ENCODE measurements at places on chromosomes 2 and 18.

- no peak for DNase-seq
- peaks cover 16% of the 10 kb centered on the region for H3K4me1 ChIP-seq
- H3K27me3 ChIP-seq, result peaks cover 5% of the 10 kb centered on the region
- no peak overlapping the region for H3K4me3 ChIP-seq
Measured at GRCh38 chr2:143473216-143473615, 344.0 kb downstream of the ARHGAP15 start.

GRCh38 chr2:377414-377813 is 89.5 kb upstream of the ALKAL2 start:
- no peak overlapping the region for H3K27ac ChIP-seq
- peaks cover 15% of the 10 kb centered on the region for H3K36me3 ChIP-seq
- no peaks in the 10 kb centered on the region for H3K4me1 ChIP-seq
- H3K4me3 ChIP-seq, result no peak overlapping the region

GRCh38 chr2:179449010-179449409 is 184.4 kb upstream of the SESTD1 start:
- H3K27me3 ChIP-seq, result no peaks in the 10 kb centered on the region
- no peak overlapping the region for H3K27ac ChIP-seq
- DNase-seq, result no peak
- no peak overlapping the region for H3K4me3 ChIP-seq

GRCh38 chr18:53874103-53874502 is 350.4 kb downstream of the MBD2 start:
- no peak overlapping the region for H3K27ac ChIP-seq
- DNase-seq, result no peak
- no peaks in the 10 kb centered on the region for H3K27me3 ChIP-seq
- H3K36me3 ChIP-seq, result no peaks in the 10 kb centered on the region
- no peaks in the 10 kb centered on the region for H3K4me1 ChIP-seq
- no peak overlapping the region for H3K4me3 ChIP-seq

DNA sequence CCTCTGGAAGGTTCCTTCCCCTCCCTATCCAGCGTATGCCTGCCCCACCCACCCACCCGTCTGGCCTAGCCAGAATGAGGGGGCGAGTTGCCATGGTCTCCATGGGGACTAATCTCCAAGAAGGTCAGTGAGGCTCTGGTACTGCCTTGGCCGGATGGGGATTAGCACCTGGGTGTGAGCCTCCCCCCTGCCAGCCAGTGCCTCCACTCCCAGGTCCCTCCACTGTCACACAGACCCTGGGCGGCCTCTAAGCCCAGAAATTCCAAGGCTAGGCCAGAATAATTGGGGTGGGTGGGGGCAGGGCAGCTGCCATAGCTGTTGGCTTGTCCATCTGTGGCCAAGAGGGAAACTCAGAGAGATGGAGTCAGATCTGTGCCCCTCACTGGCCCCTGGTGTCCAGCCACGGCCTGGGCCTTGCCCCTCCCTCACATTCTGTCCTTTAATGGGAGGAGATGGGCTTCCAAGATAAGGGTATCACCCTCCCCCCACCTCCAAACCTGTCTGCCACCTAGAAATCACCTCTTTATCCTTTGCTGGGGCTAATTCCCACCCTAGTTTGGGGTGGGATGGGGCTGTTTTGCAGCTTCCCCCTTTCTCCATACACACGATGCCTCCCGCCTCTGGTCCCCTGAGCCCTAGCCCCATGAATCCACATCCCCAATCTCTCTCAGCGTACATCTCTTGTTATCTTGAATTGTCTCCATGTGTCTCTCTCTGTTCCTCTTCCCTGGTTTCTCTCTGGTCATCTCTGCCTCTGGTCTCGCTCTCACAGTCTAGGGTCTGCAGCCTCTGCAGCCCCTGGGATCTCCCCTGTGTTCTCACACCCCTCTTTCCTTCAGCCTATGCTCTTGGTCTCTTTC is 6.0 kb upstream of the CRYBA2 start:
- peak overlapping the region; percentile 0 for H3K27ac ChIP-seq
- H3K36me3 ChIP-seq, result no peaks in the 10 kb centered on the region
- H3K4me3 ChIP-seq, result peak overlapping the region; percentile 12
- no peak for DNase-seq

GRCh38 chr2:196783431-196784094 is 15.9 kb downstream of the GTF3C3 start:
- no peaks in the 10 kb centered on the region for H3K27me3 ChIP-seq
- no peak for DNase-seq
- no peak overlapping the region for H3K4me3 ChIP-seq
- no peaks in the 10 kb centered on the region for H3K4me1 ChIP-seq
- peak overlapping the region; percentile 0 for H3K27ac ChIP-seq
- H3K36me3 ChIP-seq, result no peaks in the 10 kb centered on the region

GRCh38 chr2:240527153-240527750 is 30.5 kb downstream of the ANKMY1 start:
- DNase-seq, result no peak
- H3K36me3 ChIP-seq, result peaks cover 64% of the 10 kb centered on the region
- peaks cover 9% of the 10 kb centered on the region for H3K27me3 ChIP-seq
- no peak overlapping the region for H3K4me3 ChIP-seq
- no peaks in the 10 kb centered on the region for H3K4me1 ChIP-seq

- no peak for DNase-seq
- H3K4me3 ChIP-seq, result no peak overlapping the region
- H3K27ac ChIP-seq, result no peak overlapping the region
- no peaks in the 10 kb centered on the region for H3K27me3 ChIP-seq
- H3K36me3 ChIP-seq, result no peaks in the 10 kb centered on the region
Measured at GRCh38 chr2:48885841-48886240, 130.3 kb upstream of the LHCGR start.

DNA sequence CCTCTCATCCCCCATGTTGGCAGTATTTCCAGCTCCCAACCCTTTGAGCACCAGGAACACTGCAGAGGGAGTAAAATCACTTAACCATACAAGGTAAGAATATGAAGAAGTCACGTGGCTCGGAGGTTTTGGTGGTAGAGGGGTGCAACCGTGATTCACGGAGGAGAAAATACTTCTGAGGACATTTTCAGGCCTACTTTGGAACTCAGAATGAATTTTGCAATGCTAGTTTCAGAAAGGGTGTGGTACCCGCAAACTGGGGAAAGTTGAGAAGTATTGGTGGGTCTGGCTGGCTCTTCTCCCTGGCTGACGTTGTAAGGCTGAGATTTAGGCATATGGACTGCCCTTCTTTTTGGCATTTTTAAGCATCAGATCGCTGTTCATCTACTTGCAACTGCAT is 442 bp downstream of the SERPINB5 start:
- DNase-seq, result no peak
- no peaks in the 10 kb centered on the region for H3K27me3 ChIP-seq
- H3K36me3 ChIP-seq, result no peaks in the 10 kb centered on the region
- H3K27ac ChIP-seq, result no peak overlapping the region
- no peaks in the 10 kb centered on the region for H3K4me1 ChIP-seq

DNA sequence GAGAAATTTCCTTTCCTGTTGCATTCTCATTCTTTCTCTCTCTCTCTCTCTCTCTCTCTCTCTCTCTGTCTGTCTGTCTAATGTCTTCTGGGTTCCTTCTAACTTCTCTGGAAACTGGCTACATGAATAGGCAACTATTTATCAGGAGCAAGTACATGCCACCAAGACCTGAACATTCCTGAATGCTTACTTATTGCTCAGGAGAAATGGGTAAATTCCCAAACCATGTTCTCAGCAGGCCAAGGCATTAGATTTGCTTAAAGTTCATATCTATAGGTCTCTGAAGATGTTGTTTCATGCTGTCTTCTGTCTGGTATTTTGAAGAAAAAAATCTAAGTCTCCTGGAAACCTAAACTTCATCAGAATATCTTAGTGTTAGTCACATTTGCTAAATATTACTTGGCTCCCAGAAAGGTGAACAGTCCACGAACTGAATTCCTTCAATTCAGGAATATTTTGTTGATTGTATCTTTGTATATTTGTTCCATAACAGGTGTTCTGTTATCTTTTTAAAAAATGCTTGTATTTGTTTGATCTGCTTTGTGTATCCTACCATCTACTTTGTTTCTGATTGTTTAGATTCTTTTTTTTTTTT is 77.2 kb upstream of the FIGN start:
- DNase-seq, result no peak
- H3K36me3 ChIP-seq, result peaks cover 6% of the 10 kb centered on the region
- no peak overlapping the region for H3K27ac ChIP-seq
- no peaks in the 10 kb centered on the region for H3K27me3 ChIP-seq
- no peak overlapping the region for H3K4me3 ChIP-seq

DNA sequence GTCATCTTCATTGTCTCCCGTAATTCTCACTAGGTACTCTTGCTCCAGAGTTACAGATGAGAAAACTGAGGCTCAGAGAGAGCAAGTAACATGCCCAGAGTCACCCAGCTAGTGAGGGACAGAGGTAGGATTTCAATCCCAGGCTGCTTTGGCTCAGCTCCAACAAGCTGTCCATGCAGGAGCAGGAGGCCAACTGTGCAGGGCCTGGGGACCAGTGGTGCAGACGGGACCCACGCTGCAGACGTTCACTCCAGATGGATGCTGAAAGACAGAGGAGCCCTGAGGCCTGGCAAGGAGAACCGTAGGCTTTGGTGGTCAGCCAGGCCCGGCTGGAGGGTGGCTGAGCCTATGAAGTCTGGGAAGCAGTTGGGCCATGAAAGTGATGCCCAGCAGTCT is 102.6 kb downstream of the MCFD2 start:
- H3K27ac ChIP-seq, result no peak overlapping the region
- H3K27me3 ChIP-seq, result peaks cover 5% of the 10 kb centered on the region
- peak; percentile 46 for DNase-seq
- H3K4me1 ChIP-seq, result peaks cover 9% of the 10 kb centered on the region

- no peaks in the 10 kb centered on the region for H3K36me3 ChIP-seq
- no peak for DNase-seq
- no peak overlapping the region for H3K4me3 ChIP-seq
- H3K4me1 ChIP-seq, result peaks cover 8% of the 10 kb centered on the region
Measured at GRCh38 chr2:174492963-174493431, 6.2 kb upstream of the GPR155 start.

- H3K27ac ChIP-seq, result no peak overlapping the region
- H3K4me3 ChIP-seq, result no peak overlapping the region
- DNase-seq, result no peak
- H3K4me1 ChIP-seq, result no peaks in the 10 kb centered on the region
- H3K36me3 ChIP-seq, result no peaks in the 10 kb centered on the region
Measured at GRCh38 chr2:58925676-58926081, 684.6 kb upstream of the FANCL start.

DNA sequence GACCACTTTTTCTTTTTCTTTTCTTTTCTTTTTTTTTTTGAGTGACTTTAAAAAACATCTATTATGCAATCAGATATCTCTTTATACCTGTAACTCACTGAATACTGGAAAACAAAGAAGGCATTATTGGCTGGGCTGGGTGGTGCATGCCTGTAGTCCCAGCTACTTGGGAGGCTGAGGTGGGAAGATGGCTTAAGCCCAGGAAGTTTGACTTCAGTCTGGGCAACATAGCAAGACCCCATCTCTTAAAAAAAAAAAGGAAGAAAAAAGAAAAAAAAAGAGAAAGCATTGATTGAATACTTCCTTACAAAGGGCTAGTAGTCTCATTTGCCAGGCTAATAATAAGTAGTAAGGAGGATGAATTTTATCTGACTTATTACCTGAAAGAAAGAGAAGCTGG is 2.7 kb upstream of the MTCL1 start:
- H3K4me1 ChIP-seq, result peaks cover 8% of the 10 kb centered on the region
- no peak overlapping the region for H3K27ac ChIP-seq
- DNase-seq, result no peak
- no peaks in the 10 kb centered on the region for H3K36me3 ChIP-seq
- no peak overlapping the region for H3K4me3 ChIP-seq

GRCh38 chr2:12930391-12930790 is 213.7 kb downstream of the TRIB2 start:
- peaks cover 2% of the 10 kb centered on the region for H3K27me3 ChIP-seq
- H3K36me3 ChIP-seq, result no peaks in the 10 kb centered on the region
- no peak overlapping the region for H3K4me3 ChIP-seq
- no peak for DNase-seq
- peaks cover 23% of the 10 kb centered on the region for H3K4me1 ChIP-seq

GRCh38 chr2:191917430-191917881 is 70.6 kb upstream of the CAVIN2 start:
- peak overlapping the region; percentile 35 for H3K4me3 ChIP-seq
- DNase-seq, result no peak
- peaks cover 1% of the 10 kb centered on the region for H3K36me3 ChIP-seq
- H3K4me1 ChIP-seq, result peaks cover 26% of the 10 kb centered on the region
- peak overlapping the region; percentile 95 for H3K27ac ChIP-seq

- H3K36me3 ChIP-seq, result no peaks in the 10 kb centered on the region
- H3K4me3 ChIP-seq, result no peak overlapping the region
- no peak overlapping the region for H3K27ac ChIP-seq
- peaks cover 3% of the 10 kb centered on the region for H3K27me3 ChIP-seq
- DNase-seq, result no peak
- H3K4me1 ChIP-seq, result peaks cover 6% of the 10 kb centered on the region
Measured at GRCh38 chr2:241925277-241925676, 55.7 kb downstream of the RTP5 start.

GRCh38 chr2:189960346-189960745 is 102.2 kb downstream of the MSTN start:
- no peak overlapping the region for H3K27ac ChIP-seq
- H3K36me3 ChIP-seq, result no peaks in the 10 kb centered on the region
- no peak overlapping the region for H3K4me3 ChIP-seq
- no peak for DNase-seq
- peaks cover 1% of the 10 kb centered on the region for H3K27me3 ChIP-seq
- no peaks in the 10 kb centered on the region for H3K4me1 ChIP-seq

GRCh38 chr2:72031346-72032110 is 116.1 kb downstream of the CYP26B1 start:
- no peak overlapping the region for H3K27ac ChIP-seq
- DNase-seq, result no peak
- peaks cover 6% of the 10 kb centered on the region for H3K4me1 ChIP-seq

- no peaks in the 10 kb centered on the region for H3K36me3 ChIP-seq
- DNase-seq, result no peak
- H3K27ac ChIP-seq, result no peak overlapping the region
- no peaks in the 10 kb centered on the region for H3K27me3 ChIP-seq
- peaks cover 2% of the 10 kb centered on the region for H3K4me1 ChIP-seq
Measured at GRCh38 chr2:4979111-4979510, 713.1 kb upstream of the SOX11 start.

DNA sequence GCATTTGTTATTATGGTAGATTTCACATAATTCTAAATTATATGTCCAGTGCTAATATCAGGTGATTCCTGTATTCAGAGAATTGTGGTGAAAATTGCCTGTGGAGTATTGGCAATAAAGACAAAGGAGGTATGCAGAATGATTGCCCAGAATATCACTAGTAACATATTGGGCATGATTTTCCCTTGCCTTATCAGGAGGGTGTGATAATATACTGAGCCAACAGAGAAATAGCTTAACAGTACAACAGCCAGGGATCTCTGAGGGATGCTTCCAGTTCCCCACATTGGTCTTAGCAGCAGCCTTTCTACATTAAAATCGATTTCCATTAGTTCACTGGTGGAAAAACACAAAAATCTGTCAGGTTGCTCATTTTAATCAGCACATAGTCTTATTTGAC is 122.9 kb upstream of the COL3A1 start:
- peaks cover 8% of the 10 kb centered on the region for H3K4me1 ChIP-seq
- H3K36me3 ChIP-seq, result no peaks in the 10 kb centered on the region
- H3K27me3 ChIP-seq, result peaks cover 2% of the 10 kb centered on the region
- H3K27ac ChIP-seq, result no peak overlapping the region
- DNase-seq, result no peak
